ENCODE measurements at places on chromosomes 4 and X. TPM values are rescaled to one million over a fixed set of nuclear protein-coding genes. Genes with fewer than 3 reads are reported as not detected.

Gene ITIH6
- total RNA-seq, result not detected

Gene CHIC2
- 37.9 TPM for total RNA-seq

- no peak for DNase-seq
These were observed 1619.0 kb downstream of the STIM2 start for GRCh38 chr4:28479666-28480065.

GRCh38 chr4:86330961-86331742, 28.7 kb downstream of the MAPK10 start:
- DNase-seq, result no peak

GRCh38 chr4:2806390-2807355, 13.8 kb downstream of the SH3BP2 start:
- DNase-seq, result no peak

- DNase-seq, result no peak
These were observed 203.6 kb upstream of the MAMLD1 start for GRCh38 chrX:150159537-150159936.

DNA sequence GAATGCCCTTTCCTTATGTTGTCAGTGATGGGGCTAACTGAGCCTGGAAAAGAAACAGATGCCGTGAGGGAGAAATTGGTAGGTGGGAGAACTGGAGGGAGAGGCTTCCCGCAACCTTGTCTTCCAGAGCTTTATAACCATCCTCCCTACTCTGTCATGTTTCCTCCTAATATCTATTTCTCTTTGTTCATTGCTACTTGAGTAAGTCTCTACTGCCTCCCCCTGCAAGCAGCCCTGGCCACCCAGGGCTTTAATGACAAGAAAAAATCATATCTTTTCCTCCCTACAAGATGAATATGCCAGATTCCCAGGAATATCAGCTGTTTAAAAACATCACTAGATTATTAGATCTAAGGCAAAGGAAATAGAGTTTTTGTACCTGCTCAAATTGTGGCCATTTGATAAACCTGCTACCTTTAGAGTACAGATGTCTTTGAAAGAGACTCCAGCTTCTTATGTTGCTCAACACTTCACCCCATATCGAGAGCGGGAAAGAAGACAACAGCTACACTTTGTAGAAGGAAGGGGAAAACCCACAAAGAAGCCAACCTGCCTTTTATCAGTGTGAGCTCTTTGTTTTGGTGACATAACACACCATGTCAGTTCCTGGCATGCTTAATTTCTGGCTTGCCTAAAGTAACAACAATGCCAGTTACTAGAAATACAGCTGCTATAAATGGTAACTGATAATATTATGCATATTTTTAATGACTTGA, 186.6 kb upstream of the LEF1 start:
- no peak for DNase-seq

Gene GC
- total RNA-seq, result not detected

- no peak for DNase-seq
These were observed 11.8 kb downstream of the PAPSS1 start for GRCh38 chr4:107708225-107708624.

- DNase-seq, result no peak
These were observed 45.2 kb downstream of the SHROOM4 start for GRCh38 chrX:50768801-50769200.

GRCh38 chrX:39356119-39356807, 555.0 kb downstream of the MID1IP1 start:
- no peak for DNase-seq

Gene ZNF518B
- 20.2 TPM for total RNA-seq

DNA sequence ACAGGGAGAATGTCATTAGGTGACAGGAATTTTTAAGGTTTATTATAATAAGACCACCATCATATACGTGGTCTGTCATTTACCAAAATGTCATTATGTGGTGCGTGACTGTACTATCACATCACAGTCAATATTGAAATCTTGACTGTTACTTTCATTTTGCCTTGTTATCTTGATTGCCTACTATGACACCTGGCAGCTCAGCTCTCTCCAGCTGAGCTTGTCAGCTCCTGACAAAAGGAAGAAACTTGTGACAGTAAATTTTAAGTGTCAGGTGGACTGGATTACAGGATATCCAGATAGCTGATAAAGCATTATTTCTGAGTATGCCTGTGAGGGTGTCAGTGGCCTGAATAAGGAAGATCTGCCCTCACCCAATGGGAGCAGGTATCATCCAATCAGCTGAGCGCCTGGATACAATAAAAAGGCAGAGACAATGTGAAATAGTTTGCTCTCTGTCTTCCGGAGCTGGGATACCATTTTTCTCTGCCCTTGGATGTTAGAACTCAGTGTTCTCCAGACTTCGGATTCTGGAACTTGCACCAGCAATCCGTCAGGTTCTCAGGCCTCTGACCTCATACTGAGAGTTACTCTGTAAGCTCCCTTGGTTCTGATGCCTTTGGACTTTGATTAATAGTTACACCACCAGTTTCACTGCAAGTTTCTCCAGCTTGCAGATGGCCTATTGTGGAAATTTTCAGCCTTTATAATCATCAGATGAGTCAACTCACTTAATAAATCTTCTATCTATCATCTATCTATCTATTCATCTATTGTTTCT, 1454.7 kb upstream of the IGFBP7 start:
- no peak for DNase-seq

GRCh38 chr4:118962540-118962939, 73.9 kb downstream of the SYNPO2 start:
- no peak for DNase-seq

DNA sequence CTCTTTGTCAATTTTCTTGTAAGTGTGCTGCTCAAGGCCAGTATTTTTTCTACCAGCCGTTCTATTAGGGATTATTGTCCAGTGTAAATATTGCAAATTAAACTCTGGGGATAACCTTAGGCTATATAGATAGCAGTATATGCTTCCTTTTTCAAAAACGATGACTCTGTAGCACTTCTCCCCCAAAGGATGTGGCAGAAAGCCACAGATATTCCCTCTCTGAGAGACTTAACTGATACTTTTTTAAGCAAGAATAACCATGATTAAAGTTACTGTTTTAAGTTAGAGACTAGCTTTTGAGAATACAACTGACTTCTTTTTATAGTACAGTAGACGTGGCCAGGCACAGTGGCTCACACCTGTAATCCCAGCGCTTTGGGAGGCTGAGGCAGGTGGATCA, 130.0 kb downstream of the FHIP1A start:
- DNase-seq, result no peak

DNA sequence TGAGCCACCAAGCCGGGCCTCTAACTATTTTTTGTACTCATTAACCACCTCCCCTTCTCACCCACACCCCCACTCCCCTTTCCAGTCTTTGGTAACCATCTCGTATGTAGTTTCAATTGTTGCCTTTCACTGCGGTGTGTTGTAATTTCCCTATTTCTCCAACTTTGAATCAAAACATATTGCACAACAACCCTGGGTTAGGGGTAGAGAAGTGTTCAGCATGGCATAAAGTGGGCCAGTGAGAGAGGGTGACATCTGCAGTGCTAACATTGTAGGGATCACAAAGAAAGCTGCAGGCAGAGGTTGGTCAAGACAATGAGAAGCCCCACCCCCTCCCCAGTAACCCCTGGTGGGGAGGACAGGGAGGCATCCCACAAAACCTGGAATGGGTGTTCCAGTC, 92.7 kb downstream of the SPATA18 start:
- no peak for DNase-seq

Data from A172 (cell line).